Activated CD4-positive, alpha-beta T cell treated with anti-CD3 and anti-CD28 coated beads, Interleukin-2, amount 50 U/mL, for 24 hours (primary cell): ENCODE measurements at places on chromosomes 5 and 9.

DNA sequence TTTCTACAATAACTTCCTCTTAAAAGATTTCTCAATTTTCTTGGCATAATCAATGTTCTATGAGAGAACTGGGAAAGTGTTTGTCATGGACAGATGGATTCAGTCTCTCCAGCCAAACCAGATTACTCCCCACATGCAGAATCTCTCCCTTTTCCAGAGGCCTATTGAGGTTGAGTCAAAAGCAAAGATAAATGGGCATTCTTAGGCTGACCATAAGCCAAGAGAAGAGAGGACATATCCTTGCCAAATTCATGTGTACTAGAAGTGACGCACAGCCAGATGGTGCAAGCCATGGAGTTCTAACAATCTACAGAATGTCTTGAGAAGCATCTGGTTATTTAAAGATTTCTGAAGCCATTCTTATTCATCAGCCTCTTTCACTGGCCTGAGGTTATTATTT is 2115.0 kb downstream of the MAT2B start:
- DNase-seq: no peak

GRCh38 chr5:93746406-93747056 is 5.1 kb upstream of the POU5F2 start:
- no peak for DNase-seq

- DNase-seq: no peak
These were observed 43.2 kb downstream of the PSMB7 start for GRCh38 chr9:124372038-124372437.

DNA sequence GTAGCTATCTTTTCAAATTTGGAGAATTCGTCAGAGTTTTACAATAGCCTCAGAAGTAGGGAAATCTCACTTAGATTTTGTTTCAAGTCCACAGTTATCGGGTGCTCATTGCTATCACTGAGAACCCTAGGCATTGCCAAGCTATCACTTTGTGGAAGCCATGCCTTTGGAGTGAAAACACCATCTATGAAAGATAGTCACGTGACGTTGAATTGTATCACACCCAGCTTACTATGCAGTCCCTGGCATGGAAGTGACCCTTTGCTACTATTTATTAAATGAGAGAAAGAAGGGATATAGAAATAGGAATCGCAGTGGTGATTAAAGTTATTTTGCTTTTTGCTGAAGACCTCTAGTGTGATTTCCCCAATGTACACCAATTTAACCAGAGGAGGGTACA is 97.2 kb downstream of the AOPEP start:
- DNase-seq: no peak

- no peak for DNase-seq
These were observed 541.0 kb downstream of the RAB3C start for GRCh38 chr5:59123595-59124561.

DNA sequence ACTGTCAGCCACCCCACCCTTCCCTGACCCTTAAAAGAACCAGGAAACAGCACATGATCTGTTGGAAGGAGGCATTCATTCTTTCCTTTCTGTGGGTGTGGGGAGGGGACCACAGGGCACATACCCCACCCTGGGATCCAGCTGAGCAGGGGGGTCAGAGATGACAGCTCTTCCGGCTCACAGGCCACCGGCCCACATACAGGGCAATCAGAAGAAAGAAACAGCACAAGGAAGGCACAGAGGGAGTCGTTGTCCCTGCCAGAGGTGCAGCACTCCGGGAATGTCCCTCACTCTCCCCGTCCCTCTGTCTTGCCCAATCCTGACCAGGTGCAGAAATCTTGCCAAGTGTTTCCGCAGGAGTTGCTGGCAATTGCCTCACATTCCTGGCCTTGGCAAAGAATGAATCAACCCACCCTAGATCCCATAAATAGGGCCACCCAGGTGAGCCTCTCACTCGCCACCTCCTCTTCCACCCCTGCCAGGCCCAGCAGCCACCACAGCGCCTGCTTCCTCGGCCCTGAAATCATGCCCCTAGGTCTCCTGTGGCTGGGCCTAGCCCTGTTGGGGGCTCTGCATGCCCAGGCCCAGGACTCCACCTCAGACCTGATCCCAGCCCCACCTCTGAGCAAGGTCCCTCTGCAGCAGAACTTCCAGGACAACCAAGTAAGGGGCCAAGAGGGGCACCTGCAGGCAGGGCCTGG is at the start of gene LCN2:
Gene LCN2 (plus strand): TSS at position 453 of the 701 bp plus-strand sequence. CDS start 73 bp downstream, at position 526.
- DNase-seq: no peak

- DNase-seq: no peak
These were observed 111.8 kb upstream of the LHFPL2 start for GRCh38 chr5:78760366-78760765.

DNA sequence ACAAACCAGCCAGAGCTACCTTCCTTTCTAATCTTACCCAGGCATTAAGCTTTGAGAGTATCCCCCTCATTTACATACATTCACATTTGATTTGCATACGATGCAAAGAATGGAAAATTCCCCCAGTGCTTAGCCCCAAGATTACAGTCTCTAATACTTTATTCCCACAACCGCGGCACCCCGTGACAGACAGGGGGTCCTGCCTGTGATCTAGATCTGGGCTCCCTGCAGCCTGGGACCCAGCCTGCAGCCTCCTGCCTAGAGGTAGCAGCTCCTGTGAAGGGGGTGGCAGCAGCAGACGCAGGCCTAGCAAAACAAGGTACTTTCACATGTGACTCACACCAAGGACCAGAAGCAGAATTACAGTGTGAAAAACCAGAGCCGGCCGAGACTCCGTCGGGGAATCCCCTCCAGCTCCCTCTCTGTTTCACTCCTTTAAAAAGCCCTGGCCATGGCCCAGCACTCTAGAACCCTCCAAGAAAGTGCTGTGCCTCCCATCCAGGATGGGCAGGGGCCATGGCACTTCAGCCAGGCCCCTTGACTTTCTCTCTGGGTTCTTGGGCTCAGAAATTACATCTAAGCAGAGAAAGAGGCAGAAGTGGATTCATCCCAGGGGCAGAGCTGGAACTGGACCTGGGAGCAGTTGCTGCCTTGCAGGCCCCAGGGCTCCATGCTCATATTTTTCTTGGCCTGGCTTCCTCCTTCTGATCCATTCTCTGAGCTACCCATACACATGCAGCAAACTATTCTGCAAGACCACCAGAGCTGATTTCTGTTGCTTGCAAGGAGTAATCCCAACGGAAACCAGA is 14.0 kb upstream of the TCF7 start:
- peak; percentile 66 for DNase-seq

GRCh38 chr9:28120184-28120583 is 546.9 kb upstream of the C9orf72 start:
- DNase-seq: no peak

GRCh38 chr5:18380729-18381362 is 746.6 kb downstream of the TAF11L14 start:
- DNase-seq: no peak

DNA sequence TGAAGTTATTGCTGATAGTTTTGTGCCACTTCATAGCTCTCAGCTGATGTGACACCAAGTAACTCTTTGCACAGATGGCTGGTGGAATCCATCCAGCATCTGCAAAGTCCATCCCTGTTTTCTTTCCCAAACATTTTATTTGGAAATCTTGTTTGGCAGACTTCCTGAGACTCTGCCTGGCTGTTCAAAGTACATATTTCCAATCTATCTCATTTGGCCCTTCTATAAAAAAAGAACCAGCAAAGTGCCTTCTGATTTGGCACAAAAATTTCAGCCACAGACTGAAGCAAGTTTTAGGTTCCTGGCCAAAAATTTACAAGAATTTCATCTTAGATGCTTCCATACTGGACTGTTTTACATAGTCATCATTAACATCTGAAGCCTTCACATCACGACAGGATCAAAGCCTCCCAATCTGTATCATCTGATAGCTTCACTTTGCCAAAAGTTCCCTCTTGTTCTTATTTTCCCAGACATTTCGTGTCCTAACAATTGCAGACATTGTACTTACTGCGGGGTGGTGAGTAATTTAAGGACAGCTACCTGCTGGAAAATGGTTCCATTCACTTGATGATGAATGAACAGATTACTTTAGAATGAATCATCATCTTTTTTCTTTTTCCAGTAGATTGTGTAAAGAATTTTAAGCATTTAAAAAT is 377.3 kb downstream of the KIAA0825 start:
- no peak for DNase-seq

- no peak for DNase-seq
These were observed 19.1 kb downstream of the LPCAT1 start for GRCh38 chr5:1504617-1505016.

GRCh38 chr5:172264815-172265395 is 18.7 kb downstream of the UBTD2 start:
- DNase-seq: no peak

GRCh38 chr9:131722255-131722654 is 17.6 kb downstream of the RAPGEF1 start:
- DNase-seq: no peak

DNA sequence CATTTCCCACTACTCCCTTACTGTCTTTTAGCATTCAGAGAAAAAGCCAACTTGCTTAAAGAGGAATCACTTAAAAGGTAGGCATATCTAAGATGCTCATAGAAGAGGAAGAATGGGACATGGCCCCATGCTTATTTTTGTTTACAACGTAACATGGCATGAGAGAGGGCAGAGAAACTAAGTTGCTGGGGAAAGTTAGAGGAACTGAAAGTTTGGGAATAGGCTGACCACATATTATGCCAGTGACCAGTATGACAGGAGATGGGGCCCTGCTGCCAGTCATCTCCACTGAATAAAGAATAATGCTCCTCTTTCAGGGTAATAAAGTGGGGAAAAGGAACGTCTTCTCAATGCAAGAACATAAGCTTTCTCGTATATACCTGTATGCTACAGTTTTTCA is 1.9 kb downstream of the PLPP6 start:
- DNase-seq: no peak

GRCh38 chr5:127505905-127506304 is 11.5 kb upstream of the PRRC1 start:
- DNase-seq: no peak

GRCh38 chr5:172925336-172925948 is 33.8 kb upstream of the RPL26L1 start:
- no peak for DNase-seq

- DNase-seq: no peak
These were observed 1726.5 kb downstream of the MAT2B start for GRCh38 chr5:165231821-165232508.

DNA sequence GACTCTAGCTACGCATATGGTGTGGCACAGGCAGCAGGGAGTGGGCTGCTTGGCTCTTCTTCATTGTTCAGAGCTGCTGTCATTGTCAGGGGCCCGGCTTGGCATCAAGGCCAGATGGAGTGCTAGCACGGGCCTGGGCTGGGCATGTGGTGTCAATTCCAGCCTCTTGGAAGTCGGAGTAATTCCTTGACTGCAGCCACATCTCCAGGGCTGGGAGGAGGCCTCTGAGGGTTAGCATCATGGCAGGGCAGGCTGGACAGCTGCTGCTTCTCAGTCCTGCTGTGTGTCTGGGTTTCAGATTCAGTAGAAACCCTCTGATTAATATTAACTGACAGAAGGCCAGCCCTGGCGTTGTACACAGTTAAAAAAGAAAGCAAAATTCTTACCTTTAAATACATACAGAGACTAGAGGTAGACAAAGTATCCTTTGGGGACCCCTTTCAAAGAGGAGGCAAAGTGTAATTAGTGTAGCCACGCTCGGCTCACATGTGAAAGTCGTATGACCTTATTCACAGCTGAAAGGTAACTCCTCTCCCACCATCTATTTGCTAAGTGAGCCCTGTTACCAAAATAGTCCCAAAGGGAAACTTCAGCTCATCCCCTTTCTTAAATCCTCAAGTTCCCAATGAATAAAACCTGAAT is 126.4 kb downstream of the DOCK2 start:
- DNase-seq: no peak

DNA sequence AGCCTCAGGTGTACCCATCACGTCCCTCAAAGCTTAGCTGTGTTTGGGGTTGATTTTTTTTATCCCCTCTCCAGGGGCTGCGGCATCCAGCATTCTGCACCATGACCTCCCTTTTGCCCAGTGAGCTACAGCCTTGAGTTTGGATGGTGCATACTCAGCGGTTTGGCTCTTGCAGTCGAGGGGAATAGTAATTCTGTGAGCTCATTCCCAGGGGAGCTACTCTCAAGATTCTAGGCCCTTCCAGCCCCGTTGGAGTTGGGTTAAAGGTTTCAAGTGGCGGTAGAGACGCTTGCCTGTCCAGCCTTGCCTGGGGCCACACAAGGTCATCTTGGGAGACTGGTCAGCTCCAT is 102.2 kb upstream of the SPRY4 start:
- no peak for DNase-seq

DNA sequence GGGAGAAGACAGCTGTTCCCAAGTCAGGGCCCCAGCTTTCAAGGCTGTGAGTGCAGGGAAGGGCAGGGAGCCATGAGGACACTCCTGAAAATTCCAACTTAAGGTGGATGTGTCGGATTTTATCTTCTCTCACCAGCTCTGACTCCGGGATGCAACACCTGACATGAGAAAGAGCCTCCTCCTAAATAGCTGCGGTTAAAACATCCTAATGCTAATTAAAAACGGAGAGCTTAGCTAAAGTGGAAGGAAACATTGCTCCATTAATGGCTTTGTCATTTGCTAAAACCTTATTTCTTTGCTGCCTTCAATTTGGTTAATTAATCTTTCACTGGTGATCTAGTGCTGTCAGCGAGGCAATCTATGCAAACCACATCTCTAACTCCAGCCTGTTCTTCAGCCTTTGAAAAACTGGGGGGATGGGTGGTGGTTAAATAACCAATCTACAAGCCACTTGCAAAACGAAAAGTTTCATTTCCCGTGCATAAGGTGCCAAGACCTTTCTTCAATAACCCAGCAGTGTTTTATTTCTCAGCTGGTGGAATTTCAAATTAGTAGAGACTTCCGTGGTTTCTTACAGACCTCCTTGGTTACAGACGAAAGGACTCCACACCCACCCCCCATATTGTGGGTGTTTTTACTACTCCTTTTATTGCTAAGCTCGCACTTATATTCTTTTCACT is 379.6 kb downstream of the MLLT3 start:
- DNase-seq: no peak
